ENCODE measurements at places on chromosomes 7 and 10.

DNA sequence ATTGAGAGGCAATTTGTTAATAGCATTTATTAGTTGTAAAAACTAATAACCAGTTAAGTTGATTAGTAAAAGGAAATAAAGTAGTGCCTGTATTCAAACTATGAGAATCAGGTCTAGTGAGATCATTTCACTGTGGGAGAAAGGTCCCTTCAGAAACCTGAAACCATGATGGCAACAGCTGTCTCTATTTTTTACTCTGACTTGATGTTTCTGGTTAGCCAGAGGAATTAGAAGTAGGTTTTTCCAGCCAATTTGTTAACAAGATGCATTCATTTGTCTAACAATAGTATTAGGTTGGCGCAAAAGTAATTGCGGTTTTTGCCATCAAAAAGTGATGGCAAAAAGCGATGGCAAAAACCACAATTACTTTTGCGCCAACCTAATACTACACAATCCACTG, 272.2 kb upstream of the YAE1 start:
- no peak for DNase-seq

DNA sequence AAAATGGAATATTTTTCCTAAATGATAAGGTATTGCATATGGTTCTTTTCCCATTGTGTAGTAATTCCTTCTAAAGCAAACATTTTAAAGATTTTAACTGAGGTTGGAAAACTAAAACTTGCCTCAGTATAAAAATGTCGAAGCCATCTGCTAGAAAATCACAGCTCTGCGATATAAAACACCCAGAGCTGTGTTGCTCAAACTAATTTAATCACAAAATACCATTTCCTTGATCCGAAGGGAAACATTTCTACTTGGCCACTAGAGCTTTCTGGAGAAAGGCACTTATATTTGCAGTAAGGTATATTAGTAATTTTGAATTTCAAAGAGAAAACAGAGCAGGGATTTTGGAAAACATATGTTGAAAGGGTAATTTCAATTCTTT, 209.2 kb upstream of the ZNF32 start:
- DNase-seq = no peak

- DNase-seq = no peak
Observed at GRCh38 chr10:25561758-25562157, 372.3 kb upstream of the MYO3A start.

- DNase-seq = peak; percentile 47
Observed at GRCh38 chr7:95628831-95629439, 32.6 kb upstream of the PDK4 start.
